Lower lobe of right lung (tissue), 2 donors: ENCODE measurements at places on chromosomes 1 and 21. TPM values are rescaled to one million over a fixed set of nuclear protein-coding genes. Genes with fewer than 3 reads are reported as not detected.

Gene PDPN
- total RNA-seq, result 33.3 TPM

Gene CFAP45
- total RNA-seq, result 10.2 TPM

Gene C4BPA
- total RNA-seq, result 65.2 TPM

- DNase-seq, result no peak
Observed at GRCh38 chr1:5410652-5411051, 581.6 kb downstream of the NPHP4 start.

DNA sequence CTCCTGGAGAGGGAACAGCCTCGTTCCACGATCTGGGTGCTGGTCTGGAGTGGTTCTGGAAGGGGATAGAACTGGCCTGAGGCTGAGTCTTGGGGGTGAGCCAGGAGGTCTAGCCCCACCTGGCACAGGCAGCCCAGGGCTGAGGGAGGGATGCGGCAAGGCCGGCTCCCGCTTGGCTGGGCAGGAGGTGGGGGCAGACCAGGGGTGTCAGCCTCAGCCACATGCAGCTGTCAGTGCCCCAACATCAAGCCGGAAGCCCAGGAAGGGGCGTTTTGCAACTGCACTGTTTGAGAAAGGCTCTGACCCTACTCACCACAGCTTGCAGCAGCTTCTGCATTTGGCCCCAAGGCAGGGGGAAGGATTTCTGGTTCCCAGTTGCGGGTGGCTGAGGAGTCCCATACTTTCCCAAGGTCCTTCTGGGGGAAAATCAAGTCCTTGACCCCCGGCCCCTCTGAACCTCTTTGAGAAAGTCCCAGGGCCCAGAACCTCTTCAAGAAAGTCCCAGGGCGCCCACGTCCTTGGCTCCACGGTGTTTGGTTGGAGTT lies 2.0 kb downstream of the EFHD2 start:
- DNase-seq, result peak; percentile 83

Gene DNAJC28
- total RNA-seq, result 2.1 TPM

DNA sequence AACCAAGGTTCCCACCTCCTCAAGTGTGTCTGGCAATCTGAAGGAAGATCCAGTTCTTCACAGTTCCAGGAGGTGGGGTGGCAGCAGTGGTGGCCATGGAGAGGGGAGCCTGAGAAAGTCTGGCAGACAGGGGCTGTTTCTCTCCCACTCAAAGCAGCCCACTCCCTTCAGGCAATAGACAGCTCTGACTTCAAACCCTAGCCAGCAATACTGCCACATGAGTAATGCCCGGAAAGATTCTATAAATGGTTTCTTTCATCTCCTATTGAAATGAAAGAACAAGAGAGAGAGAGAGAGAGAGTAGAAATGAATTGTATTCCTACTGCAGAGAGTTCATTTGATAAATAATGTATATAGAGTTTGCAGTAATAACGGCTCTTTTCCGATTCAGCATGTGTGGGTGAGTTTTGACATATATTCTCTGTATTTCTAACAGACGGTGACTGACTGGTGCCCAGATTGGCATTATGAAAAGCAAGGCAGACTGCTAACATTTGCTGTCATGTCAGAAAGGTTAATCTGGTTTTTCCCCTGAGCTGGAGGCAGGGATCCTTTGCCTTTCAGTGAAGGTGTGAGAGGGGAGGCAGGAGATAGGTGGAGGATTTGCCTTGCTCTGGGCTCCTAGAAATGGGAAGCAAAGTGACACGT lies 267.1 kb upstream of the KIAA0040 start:
- no peak for DNase-seq

DNA sequence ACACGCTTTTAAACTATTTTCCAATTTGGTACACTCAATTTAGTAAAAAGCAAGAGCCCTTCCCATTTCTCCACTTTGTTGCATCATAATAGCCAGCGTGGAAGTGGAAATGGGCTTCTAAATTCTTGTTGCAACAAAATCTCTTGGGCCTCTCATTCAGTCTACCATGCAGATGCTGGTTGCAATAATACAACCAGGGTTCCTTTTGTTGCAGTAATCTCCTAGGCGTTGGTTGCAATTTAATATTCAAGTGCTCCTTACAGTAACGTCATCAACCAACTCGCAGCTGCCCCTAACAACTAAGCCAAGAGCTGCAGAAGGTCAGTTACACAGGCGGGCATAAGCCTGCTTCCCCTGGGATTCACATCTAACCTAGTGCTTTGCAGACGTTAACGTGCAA lies 2.7 kb upstream of the HDGF start:
- no peak for DNase-seq

GRCh38 chr1:114008480-114008941 lies 29.2 kb downstream of the OLFML3 start:
- no peak for DNase-seq

DNA sequence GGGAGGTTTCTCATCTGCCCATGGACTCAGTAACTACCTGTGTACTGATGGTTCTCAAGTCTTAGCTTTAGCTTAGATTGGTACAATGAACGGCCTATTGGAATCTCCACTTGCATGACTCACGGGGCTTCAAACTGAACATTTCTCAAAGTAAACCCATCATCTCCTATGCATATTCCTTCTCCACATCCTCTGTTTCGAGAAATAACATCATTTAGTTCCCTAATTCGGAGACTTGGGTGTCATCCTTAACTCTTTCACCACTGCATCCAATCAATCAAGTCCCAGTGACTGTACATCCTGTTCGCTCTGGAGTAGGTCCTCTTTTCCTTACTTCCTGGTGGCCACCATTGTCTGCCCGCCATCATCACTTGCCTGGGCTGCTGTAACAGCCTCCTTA lies 55.8 kb downstream of the LGR6 start:
- DNase-seq, result no peak

GRCh38 chr1:79079770-79080169 lies 73.2 kb upstream of the ADGRL4 start:
- no peak for DNase-seq

DNA sequence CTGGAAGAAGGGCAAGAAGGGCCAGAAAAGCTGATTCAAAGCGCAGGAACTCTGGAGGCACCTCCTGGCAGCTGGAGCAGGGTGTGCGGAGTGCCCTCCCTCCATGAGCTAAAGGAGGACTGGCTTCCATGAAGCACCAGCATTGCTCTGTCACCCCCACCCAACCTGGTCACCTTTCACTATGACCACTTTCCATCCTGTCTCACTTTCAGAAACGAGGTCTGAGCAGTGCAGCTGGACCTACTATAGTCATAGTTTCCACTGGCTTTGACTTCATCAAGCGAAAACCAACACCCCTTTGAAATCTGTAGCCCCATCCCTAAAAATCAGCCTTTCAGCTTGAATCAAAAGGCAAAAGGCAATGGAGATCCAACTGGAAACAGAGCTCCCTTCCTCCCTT lies 84.8 kb upstream of the CACNA1E start:
- DNase-seq, result no peak

DNA sequence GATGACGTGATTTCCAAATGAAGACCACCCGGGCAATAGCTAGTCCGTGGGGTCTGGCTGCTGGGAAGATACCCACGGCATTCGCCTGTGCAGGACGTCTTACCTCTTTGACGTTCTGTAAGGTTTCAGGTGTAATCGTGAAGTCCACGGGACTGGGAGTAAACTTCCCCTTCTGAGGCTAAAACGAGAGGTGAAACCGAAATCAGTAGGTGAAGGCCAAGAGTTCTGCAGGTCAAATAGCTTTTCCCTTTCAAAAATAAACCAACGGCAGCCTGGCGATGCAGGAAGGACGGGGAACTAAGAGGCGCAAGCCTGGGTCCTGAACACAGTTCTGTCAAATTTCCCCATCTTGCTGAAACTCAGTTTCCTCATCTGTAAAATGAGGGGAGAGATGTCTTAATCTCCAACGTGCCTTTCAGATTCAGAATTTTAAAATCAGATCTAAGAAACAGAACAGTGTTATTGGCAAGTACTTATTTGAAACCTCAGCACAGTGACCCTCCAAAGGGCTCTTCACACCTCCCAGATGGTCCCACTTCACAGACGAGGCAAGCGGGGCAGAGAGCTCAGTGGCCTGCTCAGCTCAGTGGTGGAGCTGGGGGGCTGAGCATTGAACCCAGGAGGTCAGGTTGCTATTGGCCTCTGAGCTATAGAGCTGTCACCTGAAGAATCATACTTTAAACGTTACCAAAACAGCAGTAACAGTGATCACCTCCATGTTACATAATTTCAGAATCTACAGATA lies 34.7 kb downstream of the VPS26C start:
- no peak for DNase-seq
